Colonic mucosa (tissue), 4 donors: ENCODE measurements at places on chromosomes 16 and 17. TPM values are rescaled to one million over a fixed set of nuclear protein-coding genes. Genes with fewer than 3 reads are reported as not detected.

ITFG1 gene
- total RNA-seq = 45.9 TPM

DRC3 gene
- 1.1 TPM for total RNA-seq

CDK3 gene
- 8.2 TPM for total RNA-seq

CDH5 gene
- 15.2 TPM for total RNA-seq

OTOP2 gene
- total RNA-seq = 5.7 TPM

SCN4A gene
- total RNA-seq = 0.27 TPM

ABCC12 gene
- total RNA-seq = not detected

SLC16A5 gene
- 19.4 TPM for total RNA-seq

KRT28 gene
- not detected for total RNA-seq

EXOC3L1 gene
- total RNA-seq = 4.6 TPM

GP2 gene
- 31.1 TPM for total RNA-seq

PIK3R6 gene
- total RNA-seq = 0.96 TPM

GPRC5B gene
- 8.5 TPM for total RNA-seq

SLFN14 gene
- total RNA-seq = not detected

CA5A gene
- not detected for total RNA-seq

MTSS2 gene
- total RNA-seq = 25.3 TPM

CD300H gene
- not detected for total RNA-seq

CA7 gene
- 46.2 TPM for total RNA-seq

CBX2 gene
- 2.1 TPM for total RNA-seq

ABCA9 gene
- 2.5 TPM for total RNA-seq

RMI2 gene
- 46.3 TPM for total RNA-seq

SLC38A8 gene
- not detected for total RNA-seq

TRIM16 gene
- total RNA-seq = 27.2 TPM

AATK gene
- total RNA-seq = 9.1 TPM

EVPLL gene
- 0.25 TPM for total RNA-seq

C17orf50 gene
- total RNA-seq = not detected

CCL23 gene
- total RNA-seq = 0.59 TPM

PPP1R27 gene
- total RNA-seq = not detected

CCDC154 gene
- total RNA-seq = 0.56 TPM

NOTUM gene
- not detected for total RNA-seq

LRRC37A3 gene
- 5.7 TPM for total RNA-seq
